ENCODE measurements at places on chromosomes 6 and 20.

- no peak for DNase-seq
These were observed 14.2 kb upstream of the FAM162B start for GRCh38 chr6:116779573-116780164.

- no peak for DNase-seq
These were observed 62.6 kb downstream of the RIN2 start for GRCh38 chr20:19820555-19821211.

GRCh38 chr20:46128310-46129151 lies 10.4 kb downstream of the CD40 start:
- no peak for DNase-seq

DNA sequence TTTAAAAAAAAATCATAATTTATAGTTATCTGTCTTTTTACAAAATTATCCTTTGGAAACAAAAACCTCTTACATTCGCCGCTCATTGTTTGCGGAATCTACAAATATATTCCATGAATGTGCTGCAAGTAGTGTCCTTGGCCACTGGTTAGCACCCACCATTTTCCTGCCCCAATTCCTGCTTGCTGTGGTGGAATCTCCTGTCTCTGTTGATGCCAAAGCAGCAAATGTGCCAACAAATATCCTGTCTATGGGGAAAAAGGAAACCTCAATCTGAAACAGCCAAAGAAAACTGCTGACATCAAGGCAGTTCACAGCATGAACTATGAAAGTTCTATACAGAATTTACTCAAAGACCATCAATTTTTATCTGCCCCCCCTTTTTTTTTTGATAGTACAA lies 603.6 kb downstream of the COL12A1 start:
- no peak for DNase-seq

DNA sequence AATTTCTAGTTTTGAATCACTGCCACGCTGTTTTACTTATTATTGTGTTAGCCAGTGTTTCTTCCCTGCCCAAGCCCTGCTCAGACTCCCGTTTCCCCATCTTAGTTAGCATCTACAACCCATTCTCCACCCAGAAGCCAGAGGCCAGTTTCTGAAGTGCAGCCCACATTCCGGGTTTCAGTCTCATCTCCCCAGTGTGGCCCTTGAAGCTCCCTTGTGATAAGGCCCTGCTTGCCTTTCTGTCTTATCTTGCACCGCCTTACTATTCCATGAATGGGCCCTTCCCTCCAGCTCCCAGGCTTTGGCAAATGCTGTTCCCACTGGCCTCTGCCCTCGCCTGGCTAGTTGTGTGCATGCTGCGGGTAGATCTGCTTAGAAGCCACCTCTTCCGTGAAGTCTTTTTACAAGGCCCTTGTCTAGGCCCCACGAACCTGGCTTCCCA lies 41.1 kb downstream of the TOX2 start:
- no peak for DNase-seq
